ENCODE measurements at places on chromosomes 12 and 14. TPM values are rescaled to one million over a fixed set of nuclear protein-coding genes. Genes with fewer than 3 reads are reported as not detected.

GRCh38 chr14:50335389-50335788, 23.3 kb downstream of the DMAC2L start:
- H3K36me3 ChIP-seq: no peaks in the 10 kb centered on the region
- no peak overlapping the region for H3K4me3 ChIP-seq
- H3K27me3 ChIP-seq: no peaks in the 10 kb centered on the region
- peaks cover 3% of the 10 kb centered on the region for H3K4me1 ChIP-seq

The CIROP gene
- not detected for total RNA-seq

DNA sequence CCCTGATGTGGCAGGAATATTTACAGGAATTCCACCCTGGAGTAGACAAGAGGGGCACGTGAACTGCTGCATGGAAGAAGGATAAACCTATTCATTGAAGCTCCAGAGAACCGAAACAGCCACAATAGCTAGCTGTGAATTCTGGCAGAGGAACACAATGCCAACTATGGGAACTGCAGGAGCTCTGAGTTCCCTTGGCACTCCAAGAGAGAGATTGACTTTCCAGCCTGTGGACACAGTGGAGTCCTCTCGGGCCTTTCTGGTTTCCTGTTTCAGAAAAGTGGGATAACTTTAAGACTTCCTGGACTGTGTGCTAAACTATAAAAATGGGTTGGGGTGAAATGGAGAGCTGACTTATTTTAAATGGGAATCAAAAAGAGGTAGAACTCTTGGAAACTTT, 11.9 kb downstream of the CACNA2D4 start:
- H3K36me3 ChIP-seq: no peaks in the 10 kb centered on the region
- peak; percentile 1 for DNase-seq
- no peak overlapping the region for H3K4me3 ChIP-seq
- no peaks in the 10 kb centered on the region for H3K27me3 ChIP-seq
- H3K27ac ChIP-seq: no peak overlapping the region
- H3K4me1 ChIP-seq: no peaks in the 10 kb centered on the region

- no peak overlapping the region for H3K27ac ChIP-seq
- H3K36me3 ChIP-seq: no peaks in the 10 kb centered on the region
- H3K4me1 ChIP-seq: no peaks in the 10 kb centered on the region
- H3K27me3 ChIP-seq: no peaks in the 10 kb centered on the region
- no peak for DNase-seq
Measured at GRCh38 chr12:88063375-88063774, 34.2 kb upstream of the C12orf50 start.

DNA sequence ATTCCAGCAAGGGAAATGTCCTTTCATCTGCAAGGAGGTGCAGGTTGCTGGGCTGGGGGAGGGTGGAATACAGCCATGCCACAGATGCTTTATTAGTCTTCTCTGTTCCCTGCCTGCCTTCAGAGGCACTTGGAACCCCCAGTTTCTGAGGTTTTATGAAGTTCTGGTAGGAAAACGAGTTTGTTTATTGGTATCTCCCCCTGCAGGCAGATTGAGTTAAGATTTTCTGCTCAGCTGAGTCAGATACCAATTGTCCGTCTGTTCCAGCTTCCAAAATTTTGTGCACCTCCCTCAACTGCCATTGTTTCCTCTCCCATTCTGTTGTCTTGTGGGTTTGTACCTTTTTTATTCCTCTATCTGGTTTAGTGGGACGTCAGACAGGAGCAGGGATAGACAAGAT, 155.6 kb downstream of the ETV6 start:
- no peaks in the 10 kb centered on the region for H3K27me3 ChIP-seq
- H3K4me3 ChIP-seq: no peak overlapping the region
- DNase-seq: no peak
- H3K4me1 ChIP-seq: no peaks in the 10 kb centered on the region
- H3K27ac ChIP-seq: no peak overlapping the region
- no peaks in the 10 kb centered on the region for H3K36me3 ChIP-seq

The ACOT6 gene
- not detected for total RNA-seq

DNA sequence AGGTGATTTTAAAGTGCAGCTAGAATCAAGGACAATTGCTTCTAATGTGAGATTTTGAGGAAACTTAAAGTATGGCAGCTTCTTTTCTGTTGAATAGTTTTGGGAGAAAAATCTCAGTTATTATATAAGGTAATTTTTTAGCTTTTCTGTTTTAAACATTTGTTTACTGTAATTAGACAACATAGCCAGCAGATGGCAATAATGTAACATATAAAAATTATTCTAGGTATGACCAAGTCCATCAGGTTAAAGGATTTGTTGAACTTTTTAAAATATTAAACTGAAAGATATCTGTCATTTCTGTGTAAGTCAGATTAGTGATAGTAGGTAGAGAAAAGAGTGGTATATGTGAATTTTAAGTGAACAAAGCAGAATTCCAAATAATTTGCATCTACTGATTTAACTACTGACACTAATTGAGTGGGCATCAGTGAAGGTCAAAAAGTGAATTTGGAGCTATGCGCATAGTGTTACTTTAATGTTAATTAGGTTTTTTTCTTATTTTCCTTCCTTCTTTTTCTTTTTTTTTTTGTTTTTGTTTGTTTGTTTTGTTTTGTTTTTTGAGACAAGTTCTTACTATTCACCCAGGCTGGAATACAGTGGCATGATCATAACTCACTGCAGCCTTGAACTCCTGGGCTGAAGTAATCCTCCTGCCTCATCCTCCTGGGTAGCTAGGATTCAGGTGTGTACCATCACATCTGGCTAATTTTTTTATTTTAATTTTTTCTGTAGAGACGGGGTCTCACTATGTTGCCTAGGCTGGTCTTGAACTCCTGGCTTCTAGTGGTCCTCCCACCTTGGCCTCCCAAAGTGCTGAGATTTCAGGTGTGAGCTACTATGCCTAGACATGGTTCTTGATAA, 18.6 kb downstream of the PRORP start:
- H3K4me1 ChIP-seq: no peaks in the 10 kb centered on the region
- H3K27ac ChIP-seq: no peak overlapping the region
- DNase-seq: no peak
- H3K36me3 ChIP-seq: no peaks in the 10 kb centered on the region

GRCh38 chr12:124434354-124434753, 133.1 kb downstream of the NCOR2 start:
- peak overlapping the region; percentile 57 for H3K27ac ChIP-seq
- no peak overlapping the region for H3K4me3 ChIP-seq
- peaks cover 10% of the 10 kb centered on the region for H3K4me1 ChIP-seq

DNA sequence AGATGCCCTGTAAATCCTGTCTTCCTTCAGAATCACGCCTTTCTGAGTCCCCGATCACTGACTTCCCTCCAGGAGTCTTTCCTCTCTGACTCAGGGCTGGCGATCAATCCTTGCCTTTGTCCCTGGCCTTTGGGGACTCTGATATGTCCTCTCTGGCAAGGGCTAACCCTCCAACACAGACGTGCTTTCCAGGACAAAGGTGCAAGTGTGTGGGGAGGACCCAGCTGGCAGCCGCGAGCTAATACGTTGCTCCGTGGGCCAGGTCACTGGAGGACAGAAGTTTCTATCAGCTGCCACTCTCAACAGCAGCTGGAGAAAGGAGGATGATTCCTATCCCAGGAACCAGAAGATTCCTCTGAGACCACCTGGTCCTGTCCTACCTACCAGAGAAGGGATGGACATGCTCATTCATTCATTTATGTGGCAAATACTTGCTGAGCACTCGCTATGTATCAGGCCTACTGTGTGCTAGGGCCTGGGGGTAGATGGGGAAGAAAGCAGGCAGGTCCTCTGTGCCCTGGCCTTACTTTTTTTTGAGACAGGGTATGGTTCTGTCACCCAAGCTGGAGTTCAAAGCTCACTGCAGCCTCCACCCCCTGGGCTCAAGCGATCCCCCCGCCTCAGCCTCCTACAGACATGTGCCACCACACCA, 8.5 kb upstream of the SCARB1 start:
- DNase-seq: no peak
- H3K36me3 ChIP-seq: no peaks in the 10 kb centered on the region
- H3K4me3 ChIP-seq: no peak overlapping the region
- H3K4me1 ChIP-seq: no peaks in the 10 kb centered on the region
- H3K27ac ChIP-seq: no peak overlapping the region

DNA sequence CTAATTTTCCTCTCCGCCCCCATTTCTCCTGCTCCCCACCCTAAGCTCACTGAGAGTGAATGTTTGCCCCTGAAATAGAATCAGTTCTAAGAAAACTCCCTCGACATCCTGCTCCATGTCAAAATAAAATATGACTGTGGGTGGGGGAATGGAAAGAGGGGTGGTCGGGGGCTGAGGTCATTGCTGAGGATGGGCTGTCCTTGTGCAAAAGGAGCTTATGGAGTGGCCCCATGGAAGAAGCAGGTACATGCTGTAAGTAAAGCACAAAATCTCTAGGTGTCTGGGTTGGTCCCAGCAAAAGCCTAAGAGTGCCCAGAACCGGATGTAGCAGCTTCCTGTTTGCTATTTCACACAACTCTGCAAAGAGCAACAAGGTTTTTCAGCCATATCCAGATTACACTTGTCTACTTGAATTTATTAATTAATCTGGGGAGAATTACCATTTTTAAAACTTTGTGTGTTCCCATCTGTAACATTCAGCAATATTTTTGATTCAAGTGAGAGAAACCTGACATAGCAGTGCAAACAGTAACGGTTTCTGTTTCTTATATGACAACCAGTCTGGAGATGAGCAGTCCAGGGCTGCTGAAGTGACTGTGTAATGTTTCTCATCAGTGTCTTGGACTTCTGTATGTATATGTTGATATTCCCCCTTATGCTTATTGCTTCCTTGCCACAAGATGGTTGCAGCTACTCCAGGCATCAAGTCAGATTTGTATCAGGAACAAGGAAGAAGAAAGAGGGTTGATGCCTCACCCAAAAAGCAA, 40.4 kb upstream of the GZMB start:
- no peaks in the 10 kb centered on the region for H3K27me3 ChIP-seq
- DNase-seq: no peak
- H3K4me3 ChIP-seq: no peak overlapping the region
- no peaks in the 10 kb centered on the region for H3K4me1 ChIP-seq

- no peaks in the 10 kb centered on the region for H3K27me3 ChIP-seq
- no peak overlapping the region for H3K4me3 ChIP-seq
- no peak overlapping the region for H3K27ac ChIP-seq
- peaks cover 26% of the 10 kb centered on the region for H3K4me1 ChIP-seq
- DNase-seq: peak; percentile 77
Measured at GRCh38 chr12:3148366-3149000, 71.3 kb downstream of the TSPAN9 start.

DNA sequence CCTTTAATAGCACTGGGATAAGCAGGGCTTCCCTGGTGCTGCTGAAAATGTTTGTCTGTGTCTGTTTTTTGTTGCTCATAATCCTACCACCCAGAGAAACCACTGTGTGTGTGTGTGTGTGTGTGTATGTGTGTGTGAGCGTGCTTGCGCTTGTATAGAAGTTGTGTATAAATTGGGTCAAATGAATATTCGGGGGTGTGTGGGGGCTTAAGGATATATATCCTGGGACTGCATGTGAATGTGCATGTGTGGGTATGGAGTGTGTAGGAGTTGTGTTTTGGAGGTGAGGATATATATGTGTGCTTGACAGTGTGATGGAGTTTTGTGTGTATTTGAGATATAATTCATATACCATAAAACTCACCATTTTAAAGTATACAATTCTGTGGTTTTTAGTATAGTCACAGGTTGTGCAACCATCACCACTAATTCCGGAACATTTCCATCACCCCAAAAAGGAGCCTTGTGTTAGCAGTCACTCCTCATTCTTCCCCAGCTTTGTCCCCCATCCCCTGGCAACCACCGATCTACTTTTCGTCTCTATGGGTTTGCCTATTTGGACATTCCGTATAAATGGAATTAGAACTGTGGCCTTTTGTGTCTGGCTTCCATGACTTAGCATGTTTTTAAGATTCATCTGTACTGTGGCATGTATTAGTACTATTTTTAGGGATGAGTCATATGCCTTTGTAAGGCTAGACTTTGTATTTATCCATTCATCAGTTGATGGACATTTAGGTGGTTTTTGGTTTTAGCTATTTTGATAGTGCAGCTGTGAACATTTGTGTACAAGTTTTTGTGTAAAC, 25.6 kb downstream of the TCTN1 start:
- no peaks in the 10 kb centered on the region for H3K36me3 ChIP-seq
- peak overlapping the region; percentile 55 for H3K27ac ChIP-seq
- no peak for DNase-seq
- H3K4me1 ChIP-seq: no peaks in the 10 kb centered on the region

DNA sequence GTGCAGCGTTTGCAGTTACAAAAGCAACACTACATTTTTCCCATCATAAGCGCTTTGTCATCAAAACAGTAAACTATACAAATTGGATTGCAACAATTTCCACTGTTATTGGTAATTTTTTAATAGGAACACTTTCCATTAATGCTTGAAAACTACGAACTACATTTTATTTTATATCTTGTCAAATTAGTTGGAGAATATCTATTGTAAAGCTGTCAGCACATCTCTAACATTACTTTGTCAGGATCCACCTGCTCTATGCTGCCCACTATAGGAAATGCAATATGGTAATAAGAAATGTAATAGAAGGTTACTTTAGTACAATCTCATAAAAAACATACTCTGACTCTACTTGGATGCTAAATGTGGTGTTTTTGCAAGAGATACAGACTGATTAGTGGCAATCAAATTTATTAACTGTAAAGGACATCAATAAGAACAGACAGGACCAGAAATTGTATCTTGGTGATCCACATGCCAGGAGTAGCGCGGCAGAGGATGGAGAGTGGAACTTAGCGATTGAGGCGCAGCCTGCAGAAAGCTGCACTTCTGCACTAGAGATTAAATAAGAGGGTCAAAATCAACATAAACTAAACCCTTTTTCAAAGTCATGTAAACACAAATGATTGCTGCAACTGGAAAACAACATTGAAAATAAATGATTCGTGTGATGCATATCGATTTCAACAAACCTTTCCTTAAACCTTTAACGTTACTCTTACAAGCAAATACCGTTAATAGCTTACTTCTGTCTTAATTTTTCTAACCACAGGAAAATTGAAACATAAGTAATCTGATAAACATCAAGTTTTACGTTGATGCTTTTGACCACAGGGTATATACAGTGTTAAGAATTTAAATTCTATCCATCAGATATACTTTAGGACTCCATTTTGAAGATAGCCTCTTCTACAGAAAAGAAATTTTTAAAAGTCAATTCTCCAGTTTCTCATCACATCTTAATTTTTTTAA, 3.6 kb upstream of the ARID2 start:
- peak overlapping the region; percentile 93 for H3K4me3 ChIP-seq
- H3K27me3 ChIP-seq: no peaks in the 10 kb centered on the region
- H3K4me1 ChIP-seq: peaks cover 6% of the 10 kb centered on the region
- no peak for DNase-seq
- H3K36me3 ChIP-seq: no peaks in the 10 kb centered on the region

The CCDC175 gene
- total RNA-seq: not detected

- H3K27me3 ChIP-seq: no peaks in the 10 kb centered on the region
- H3K36me3 ChIP-seq: no peaks in the 10 kb centered on the region
- no peak for DNase-seq
- no peak overlapping the region for H3K4me3 ChIP-seq
Measured at GRCh38 chr14:39609119-39609518, 176.9 kb upstream of the FBXO33 start.

The STAB2 gene
- 2.6 TPM for total RNA-seq

DNA sequence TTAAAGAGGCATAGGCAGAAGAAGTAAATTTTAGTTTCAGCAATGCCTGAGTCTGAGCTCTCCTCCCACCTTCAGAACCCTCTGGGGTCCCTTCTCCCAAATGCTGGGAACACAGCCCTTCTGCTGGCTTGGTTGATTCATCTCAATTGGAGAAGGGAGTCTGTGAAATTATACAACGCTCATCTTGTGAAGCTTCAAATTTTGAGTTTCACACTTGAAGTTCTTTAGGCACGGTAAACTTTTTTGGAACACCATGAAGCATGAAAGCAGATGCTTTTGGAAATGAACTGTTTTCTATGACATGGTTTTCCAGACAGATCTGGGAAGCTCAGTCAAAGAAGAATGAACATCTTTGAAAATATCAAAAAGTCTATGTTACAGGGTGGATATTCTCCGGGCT, 69.9 kb downstream of the TBK1 start:
- no peaks in the 10 kb centered on the region for H3K4me1 ChIP-seq
- H3K36me3 ChIP-seq: no peaks in the 10 kb centered on the region
- H3K27ac ChIP-seq: no peak overlapping the region
- H3K27me3 ChIP-seq: no peaks in the 10 kb centered on the region
- H3K4me3 ChIP-seq: no peak overlapping the region

The FBLN5 gene
- 304 TPM for total RNA-seq
